Hematopoietic multipotent progenitor cell treated with erythropoietin and hydrocortisone succinate and interleukin-3 and kit ligand, for 15 days (in vitro differentiated cells): ENCODE measurements at places on chromosomes 1 and 21.

- no peak for DNase-seq
Measured at GRCh38 chr1:196684476-196684875, 32.6 kb downstream of the CFH start.

DNA sequence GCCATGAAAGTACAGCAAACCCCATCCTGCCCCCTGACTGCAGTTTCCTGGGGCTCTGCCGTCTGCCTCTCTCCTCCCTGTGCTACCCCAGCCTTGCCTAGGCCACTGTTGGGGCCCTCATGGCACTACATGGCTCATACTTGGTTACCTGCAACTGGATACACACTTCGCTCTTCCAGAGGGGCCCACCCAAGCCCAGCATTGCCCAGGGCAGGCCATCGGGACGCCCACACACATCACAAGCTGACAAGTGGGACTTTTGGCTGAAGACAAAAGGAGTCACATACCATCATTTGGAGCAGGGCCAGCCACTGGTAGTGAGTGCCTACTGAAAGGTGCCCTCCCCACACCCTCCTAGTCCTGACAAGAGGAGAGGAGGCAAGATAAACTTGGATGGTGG is 82.8 kb downstream of the CD247 start:
- DNase-seq = no peak

DNA sequence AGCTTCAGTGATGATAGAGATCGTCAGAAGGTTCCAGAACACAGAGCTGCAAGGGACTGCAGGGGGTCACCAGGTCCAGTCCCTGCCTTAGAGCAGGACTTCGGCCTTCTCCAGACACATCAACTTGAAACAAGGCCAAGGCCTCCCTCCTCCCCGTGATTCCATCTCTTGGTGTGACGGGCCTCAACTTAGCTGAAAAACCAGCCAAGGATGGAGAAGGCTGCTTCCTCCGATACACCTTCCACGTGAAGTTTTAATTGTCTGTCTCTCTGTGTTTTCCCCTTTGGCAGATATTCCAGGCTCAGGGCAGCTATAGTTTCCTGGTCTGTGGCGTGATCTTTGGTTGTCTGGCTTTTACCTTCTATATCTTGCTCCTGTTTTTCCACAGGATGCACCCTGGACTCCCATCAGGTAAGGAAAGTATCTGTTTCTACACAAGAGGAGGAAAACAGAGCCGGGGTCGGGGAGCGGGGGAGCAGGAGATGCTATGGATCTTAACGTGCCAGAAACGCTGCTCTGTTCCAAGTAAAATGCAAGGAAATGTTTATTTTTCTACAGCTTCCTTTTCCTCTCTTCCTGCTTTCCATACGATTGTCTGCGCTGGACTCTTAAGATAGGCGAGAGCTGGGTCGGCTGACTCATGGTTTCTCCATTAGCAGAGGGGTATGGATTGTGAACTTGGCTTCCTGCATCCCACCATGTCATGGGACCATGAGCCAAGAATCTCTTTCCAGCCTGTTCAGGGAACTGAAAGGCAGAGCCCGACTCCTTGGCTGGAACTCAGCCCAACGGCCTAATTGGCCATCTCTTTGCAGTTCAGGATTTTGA is 32.8 kb downstream of the ELK4 start:
- DNase-seq = no peak

- no peak for DNase-seq
Measured at GRCh38 chr1:77051425-77051824, 167.8 kb downstream of the PIGK start.

DNA sequence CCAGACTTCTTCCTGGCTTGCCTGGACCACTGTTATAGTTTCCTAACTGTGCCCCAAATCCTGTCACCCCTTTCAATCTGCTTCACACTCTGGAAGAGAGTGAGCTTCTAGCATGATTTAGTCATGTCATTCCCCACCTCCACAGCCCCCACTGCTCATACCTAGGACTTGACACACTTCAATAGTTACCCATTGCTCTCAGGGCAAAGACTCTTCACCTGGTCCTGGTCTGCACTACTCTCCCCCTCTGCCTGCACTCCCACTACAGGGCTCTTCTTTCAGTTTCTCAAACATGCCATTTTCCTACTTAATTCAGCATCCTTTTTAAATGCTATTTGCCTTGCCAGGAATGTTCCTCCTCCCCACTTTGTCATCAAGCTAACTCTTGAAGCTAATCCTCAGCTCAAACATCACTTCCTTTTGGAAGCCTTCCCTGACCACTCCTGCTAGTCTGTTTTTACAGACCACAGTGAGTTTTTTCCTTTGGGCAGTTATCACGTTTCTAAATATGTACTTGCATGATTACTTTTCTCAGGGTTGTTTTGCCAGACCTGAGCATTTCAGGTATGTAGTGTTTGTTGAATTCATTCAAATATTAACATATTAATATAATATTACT is 24.7 kb downstream of the CYP2J2 start:
- no peak for DNase-seq
